ENCODE measurements at places on chromosomes 12 and 14.

DNA sequence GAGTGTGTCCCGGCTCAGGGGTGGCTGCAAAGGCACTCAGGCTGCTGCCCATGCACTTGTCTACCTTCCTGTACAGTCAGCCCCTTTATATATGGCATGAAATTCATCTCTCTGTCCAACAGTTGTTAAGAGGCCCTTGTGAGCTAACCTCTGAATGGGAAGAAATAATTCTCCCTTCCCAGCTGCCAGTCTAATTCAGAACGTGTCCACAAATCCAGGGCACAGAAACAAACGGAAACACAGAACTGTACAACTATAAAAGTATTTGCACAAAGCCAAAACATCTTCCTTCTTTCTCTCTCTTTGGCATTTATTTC, 849 bp downstream of the KRT5 start:
- no peak for DNase-seq

- DNase-seq, result no peak
These were observed 51.8 kb downstream of the MSRB3 start for GRCh38 chr12:65330331-65330730.

DNA sequence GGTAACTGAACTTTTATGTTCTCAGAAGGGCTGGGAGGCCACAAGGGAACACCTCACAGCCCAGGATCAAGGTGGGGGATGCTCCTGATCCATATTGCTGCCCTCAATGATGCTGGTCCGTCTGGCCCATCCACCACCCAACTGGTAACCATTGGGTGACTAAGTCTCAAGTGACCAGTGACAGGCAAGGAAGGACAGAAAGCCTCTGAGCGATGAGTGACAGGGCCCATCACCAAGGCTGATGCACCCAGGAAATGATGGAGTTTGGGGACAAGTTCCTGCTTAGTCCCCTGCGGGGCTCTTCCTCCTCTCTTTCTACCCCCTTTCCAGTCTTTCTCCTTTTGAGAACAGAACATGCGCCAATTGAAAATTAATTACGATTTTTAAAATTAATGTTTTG, 2.6 kb upstream of the MMP19 start:
- DNase-seq, result no peak

GRCh38 chr12:89947437-89948270, 239.0 kb upstream of the ATP2B1 start:
- no peak for DNase-seq

GRCh38 chr14:90355540-90356518, 24.1 kb upstream of the NRDE2 start:
- DNase-seq, result peak; percentile 42

- DNase-seq, result no peak
These were observed 4.2 kb upstream of the LRR1 start for GRCh38 chr14:49594347-49595091.

DNA sequence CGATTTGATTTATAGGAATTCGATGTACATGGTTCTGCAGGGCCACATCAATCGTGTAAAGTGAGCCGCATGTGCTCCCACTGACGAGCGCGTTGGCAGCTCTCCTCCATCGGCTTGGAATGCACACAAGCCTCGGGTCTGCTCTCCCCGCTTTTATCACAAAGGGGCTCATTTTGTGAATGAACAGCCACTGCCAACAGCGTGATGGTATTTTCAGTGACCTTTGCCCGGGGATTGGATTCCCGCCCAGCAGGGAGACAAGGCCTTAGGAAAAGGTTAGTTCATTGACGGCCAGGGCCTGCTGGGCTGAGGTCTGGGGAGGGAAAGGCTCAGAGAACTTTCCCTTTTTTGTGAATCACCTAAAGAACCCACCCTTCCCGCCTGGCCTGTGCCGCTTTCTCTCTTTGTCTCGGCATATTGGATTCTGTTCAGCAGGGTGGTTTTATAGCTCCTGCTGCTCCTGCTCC, 232.1 kb downstream of the MSRB3 start:
- peak; percentile 64 for DNase-seq

DNA sequence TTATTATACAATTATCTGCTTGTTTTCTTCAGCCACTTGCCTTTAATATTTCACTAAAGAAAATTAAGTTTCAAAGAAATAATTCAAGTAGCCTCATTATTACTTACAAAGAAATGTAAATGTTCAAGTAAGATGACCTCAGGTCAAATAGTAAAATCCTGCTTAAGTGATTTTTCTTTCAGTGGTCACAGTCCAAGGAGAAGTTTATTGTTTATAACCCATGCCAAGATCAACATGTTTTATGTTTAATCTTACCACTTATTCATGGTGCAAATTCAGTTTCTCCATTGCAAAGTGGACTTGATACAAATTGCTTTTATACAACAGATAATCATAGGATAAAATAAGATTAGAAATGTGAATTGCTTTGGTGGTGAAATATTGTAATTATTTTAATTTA, 370.2 kb upstream of the FLRT2 start:
- no peak for DNase-seq

DNA sequence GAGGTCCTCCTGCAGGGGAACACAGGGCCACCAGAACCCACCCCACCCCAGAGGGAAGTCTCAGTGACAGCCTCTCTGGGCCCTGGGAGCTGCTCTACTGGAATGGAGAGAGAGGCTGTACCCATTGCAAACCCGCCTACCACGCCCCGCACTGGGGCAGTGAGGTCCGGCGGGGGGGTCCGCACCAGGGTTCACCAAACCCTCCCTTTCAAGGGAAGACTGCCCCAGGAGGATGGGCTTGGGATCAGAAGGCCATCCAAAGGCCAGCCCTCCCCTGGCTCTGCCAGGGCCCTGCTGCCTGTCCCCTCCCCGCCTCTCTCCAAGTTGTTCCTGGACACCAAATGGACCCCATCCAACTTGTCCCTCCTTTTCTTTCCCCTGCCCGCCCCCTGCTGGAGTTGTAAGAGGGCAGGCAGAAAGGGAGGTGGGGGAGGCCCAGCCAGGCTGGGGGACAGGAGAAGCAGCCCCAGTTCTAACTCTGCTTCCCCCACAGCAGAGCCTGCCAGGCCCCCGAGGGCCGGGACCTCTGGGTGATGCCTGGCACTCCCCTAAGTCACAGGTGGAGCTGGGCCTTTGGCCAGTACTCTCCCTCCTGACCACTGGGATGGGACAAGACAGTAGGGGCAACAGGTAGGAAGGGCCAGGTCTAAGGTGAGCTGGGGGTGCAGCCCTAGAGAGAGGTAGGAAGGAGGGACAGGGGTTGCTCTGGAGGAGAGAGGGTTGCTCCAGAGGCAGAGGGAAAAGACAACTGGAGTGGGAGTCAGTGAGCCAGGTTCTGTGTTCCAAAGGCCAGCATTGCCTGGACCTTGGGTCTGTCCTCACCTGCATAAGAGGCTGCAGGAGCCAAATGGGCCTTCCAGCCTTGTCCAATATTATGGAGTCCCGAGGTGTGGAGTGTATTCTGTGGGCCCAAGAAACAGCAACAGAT, 3.2 kb upstream of the DIO3 start:
- no peak for DNase-seq

GRCh38 chr12:78530100-78530765, 334.3 kb upstream of the SYT1 start:
- DNase-seq, result no peak

- DNase-seq, result no peak
These were observed 1.6 kb downstream of the ZFP36L1 start for GRCh38 chr14:68791078-68791901.

- DNase-seq, result no peak
These were observed 6.0 kb downstream of the VSX2 start for GRCh38 chr14:74245292-74245691.

DNA sequence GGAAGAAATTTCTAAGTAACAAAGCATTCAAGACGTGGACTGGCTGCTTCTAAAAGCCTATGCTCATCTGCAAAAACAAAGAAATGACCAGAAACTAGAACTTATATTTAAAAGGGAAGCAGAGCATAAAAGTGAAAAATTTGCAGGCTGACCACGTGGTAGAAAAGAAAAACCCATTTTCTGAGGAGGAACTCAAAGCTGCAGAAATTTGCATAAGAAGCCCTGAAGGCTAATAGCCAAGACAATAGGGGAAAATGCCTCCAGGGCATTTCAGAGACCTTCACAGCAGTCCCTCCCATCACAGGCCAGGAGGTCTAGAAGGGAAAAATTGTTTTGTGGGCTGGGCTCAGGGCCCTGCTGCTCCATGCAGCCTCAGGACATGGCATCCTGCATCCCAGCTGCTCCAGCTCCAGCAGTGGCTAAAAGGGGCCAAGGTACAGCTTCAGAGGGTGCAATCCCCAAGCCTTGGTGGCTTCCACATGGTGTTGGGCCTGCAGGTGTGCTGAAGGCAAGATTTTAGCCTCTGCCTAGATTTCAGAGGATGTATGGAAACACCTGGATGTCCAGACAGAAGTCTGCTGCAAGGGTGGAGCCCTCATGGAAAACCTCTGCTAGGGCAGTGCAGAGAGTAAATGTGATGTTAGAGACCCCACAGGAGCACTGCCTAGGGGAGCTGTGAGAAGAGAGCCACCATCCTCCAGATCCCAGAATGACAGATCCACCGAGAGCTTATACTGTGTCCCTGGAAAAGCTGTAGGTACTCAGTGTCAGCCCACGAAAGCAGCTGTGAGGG, 55.5 kb downstream of the CHGA start:
- no peak for DNase-seq

GRCh38 chr12:33047666-33048065, 151.1 kb upstream of the PKP2 start:
- no peak for DNase-seq

- DNase-seq, result peak; percentile 15
These were observed 1.9 kb downstream of the SRSF5 start for GRCh38 chr14:69768873-69769272.

GRCh38 chr14:35395283-35395682, 9.3 kb downstream of the NFKBIA start:
- no peak for DNase-seq

DNA sequence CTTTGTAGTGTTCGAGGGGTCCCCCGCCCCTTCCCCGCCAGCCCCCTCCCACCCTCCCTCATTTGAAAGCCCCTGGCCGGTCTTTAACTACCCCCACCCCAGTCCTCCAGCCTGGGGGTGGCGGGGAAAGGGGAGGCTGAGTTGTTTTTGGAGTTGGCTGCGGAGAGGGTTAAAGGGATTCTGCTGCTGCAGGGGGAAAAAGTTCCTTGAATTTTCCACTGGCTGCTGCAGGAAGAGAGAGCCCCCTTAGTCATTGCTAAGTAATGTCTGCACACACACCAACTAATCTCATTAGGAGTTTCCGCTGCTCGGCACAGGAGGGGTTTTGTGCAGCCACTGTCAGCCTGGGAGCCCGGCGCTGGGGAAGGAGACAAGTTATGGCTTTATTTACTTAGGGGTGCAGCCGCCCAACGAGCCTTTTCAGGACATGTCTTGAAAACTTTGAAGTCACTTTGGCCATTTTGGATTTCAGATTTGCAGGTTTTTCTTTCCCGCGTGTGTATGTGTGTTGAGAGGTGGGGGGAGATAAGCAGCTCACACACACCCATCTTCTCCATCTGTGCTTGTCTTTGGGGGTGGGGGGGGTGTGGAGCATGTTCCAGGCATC, 1.8 kb downstream of the ELK3 start:
- DNase-seq, result no peak

- DNase-seq, result no peak
These were observed 12.0 kb downstream of the KRT5 start for GRCh38 chr12:52508211-52508610.

- DNase-seq, result no peak
These were observed 5.6 kb downstream of the FBXO33 start for GRCh38 chr14:39426605-39427004.

DNA sequence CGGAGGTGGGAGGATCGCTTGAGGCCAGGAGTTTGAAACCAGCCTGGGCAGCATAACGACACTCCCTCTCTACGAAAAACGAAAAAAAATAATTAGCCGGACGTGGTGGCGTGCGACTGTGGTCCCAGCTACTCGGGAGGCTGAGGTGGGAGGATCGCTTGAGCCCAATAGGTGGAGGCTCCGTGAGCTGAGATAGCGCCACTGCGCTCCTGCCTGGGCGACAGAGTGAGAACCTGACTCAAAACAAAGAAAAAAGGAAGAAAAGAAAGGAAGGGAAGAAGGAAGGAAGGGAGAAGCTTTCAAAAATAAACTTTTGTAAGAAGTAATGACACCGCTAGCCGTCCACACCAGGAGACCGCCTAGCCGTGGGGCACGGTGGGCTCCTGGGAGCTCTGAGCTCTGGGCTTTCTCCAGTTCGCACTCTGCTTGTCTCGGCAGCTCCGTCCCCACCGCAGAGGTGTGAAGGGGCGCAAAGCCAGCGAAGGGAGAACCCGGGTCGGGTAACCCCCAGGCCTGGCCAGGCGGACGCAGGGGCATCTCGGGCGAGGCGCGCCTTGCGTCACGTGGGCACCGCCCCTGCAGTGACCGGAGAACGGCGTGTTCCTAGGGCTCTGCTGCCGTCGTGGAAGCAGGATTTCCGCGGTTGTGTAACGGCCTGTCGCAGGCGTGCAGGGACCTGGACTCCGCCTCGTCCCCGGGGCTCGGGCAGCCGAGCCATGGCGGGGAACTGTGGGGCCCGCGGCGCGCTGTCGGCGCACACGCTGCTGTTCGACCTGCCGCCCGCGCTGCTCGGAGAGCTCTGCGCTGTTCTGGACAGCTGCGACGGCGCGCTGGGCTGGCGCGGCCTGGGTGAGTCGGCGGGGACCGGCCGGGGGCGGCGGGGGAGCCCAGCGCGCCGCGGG, at the start of gene IRAK3:
Gene IRAK3, plus strand, starts transcription at position 631 of the 902 bp plus-strand sequence. Its CDS starts 86 bp downstream, at position 717.
- peak; percentile 83 for DNase-seq

DNA sequence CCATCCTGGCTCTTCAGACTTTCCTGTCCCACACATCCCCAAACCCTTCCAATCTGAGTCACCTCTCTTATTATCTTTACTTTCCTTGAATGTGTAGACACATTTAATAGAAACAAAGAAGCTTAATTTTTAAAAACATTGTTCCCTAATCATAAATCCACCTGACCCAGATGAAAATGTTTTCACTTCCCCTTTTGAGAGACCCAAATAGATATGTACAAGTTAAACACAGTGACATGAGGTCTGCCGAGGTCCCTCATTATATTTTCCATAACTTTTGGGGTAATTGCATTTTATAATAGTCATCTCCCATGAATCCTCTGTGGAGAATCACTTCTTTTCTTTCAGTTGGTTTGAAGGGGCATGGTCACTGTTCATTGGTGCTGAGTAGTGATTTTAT, 191.1 kb downstream of the GRIN2B start:
- no peak for DNase-seq

DNA sequence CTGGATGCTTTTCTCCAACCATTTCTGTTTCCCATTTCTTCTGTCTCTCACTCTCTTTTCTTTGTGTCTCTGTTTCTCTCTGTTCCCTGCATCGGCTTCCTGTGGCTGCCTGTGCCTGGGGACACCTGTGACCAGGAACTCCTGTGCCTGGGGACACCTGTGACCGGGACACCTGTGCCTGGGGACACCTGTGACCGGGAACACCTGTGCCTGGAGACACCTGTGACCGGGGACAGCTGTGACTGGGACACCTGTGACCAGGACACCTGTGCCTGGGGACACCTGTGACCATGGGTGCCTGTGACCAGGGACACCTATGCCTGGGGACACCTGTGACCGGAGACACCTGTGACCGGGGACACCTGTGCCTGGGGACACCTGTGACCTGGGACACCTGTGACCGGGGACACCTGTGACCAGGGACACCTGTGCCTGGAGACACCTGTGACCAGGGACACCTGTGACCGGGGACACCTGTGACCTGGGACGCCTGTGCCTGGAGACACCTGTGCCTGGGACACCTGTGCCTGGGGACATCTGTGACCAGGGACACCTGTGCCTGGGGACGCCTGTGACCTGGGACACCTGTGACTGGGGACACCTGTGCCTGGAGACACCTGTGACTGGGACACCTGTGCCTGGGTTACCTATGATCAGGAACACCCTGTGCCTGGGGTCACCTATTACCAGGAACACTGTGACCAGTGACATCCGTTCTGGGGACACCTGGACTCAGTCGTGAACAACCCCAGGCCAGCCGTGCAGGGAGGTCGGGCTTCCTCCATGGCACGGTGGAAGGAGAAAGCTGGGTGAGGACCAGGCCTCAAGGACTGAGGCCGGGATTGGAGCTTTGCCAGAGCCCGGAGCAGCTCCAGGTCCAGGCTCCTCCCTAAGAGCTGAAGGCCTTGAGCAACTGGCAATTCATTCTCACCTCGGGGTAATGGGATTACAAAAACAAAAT, 23.4 kb upstream of the FBRSL1 start:
- DNase-seq, result no peak
